ENCODE measurements at places on chromosomes 7 and 10.

DNA sequence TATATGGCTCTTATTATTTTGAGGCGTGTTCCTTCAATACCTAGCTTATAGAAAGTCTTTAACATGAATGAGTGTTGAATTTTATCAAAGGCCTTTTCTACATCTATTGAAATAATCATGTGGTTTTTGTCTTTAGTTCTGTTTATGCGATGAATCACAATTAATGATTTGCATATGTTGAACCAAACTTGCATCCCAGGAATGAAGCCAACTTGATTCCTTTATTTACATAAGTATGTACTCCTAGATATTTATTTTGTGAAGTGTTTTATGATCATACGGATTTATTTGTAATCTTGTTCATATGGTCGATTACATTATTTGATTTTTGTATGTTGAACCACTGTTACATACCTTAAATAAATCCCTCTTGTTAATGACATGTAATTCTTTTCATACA is 244.3 kb upstream of the KCND2 start:
- no peak for DNase-seq

DNA sequence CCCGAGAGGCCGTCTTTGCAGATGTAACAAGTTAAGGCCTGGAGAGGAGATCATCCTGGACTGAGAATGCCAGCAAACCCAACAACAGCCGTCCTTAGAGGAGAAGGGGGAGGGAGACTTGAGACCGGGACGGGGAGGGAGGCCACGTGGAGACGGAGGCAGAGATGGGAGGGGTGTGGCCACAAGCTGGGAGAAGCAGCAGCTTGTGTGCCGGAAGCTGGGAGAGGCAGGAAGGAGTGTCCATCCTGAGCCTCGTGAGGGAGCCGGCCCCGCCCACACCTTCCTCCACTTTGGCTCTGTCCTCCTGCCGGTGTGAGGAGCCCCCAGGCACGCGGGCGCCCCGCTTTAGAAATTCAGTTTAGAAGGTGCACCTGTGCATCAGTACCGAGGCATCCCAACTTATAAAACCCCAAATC is 95.7 kb downstream of the DNAJB6 start:
- no peak for DNase-seq

GRCh38 chr7:149310113-149310836 is 48.3 kb downstream of the ZNF783 start:
- no peak for DNase-seq

DNA sequence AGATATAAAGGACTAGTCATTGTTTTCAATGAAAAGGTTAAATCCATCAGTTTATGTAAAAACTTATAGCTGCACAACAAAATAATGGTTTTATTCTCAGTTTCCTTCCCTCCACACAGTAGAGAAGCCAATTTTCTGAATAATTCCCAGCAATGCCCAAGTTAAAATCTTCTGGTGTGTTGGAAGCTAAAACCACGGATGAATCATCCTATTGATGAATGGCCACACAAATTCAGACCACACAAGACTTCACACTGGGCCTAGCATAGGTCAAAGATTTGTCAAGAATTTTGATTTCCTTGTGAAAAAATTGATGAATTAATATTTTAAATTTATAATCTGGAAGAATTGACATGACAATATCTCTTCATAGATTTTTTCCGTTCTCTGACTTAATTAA is 617.6 kb downstream of the INHBA start:
- DNase-seq, result no peak
